ENCODE measurements at places on chromosomes 11 and 22. TPM values are rescaled to one million over a fixed set of nuclear protein-coding genes. Genes with fewer than 3 reads are reported as not detected.

FGF3 gene
- total RNA-seq, result not detected

RIN1 gene
- 0.68 TPM for total RNA-seq

ELFN2 gene
- total RNA-seq, result under 0.01 TPM

GRAMD1B gene
- 3.3 TPM for total RNA-seq

SMTNL1 gene
- total RNA-seq, result not detected

TRIM29 gene
- 6.9 TPM for total RNA-seq

CELSR1 gene
- total RNA-seq, result 0.81 TPM

SCGB2A2 gene
- not detected for total RNA-seq

OR8D1 gene
- not detected for total RNA-seq

GANAB gene
- total RNA-seq, result 111 TPM

SPDYC gene
- total RNA-seq, result not detected

PNPLA5 gene
- not detected for total RNA-seq

RIMBP3B gene
- not detected for total RNA-seq
